ENCODE measurements at places on chromosomes 3 and 15. TPM values are rescaled to one million over a fixed set of nuclear protein-coding genes. Genes with fewer than 3 reads are reported as not detected.

NLGN1 gene
- 3.1 TPM for total RNA-seq

UBR1 gene
- 28.6 TPM for total RNA-seq

PTPRG gene
- 69.2 TPM for total RNA-seq

GDPGP1 gene
- total RNA-seq, result 8.6 TPM

GOLGA8K gene
- 1.4 TPM for total RNA-seq

SLCO2A1 gene
- 180 TPM for total RNA-seq

HRG gene
- not detected for total RNA-seq

DNA sequence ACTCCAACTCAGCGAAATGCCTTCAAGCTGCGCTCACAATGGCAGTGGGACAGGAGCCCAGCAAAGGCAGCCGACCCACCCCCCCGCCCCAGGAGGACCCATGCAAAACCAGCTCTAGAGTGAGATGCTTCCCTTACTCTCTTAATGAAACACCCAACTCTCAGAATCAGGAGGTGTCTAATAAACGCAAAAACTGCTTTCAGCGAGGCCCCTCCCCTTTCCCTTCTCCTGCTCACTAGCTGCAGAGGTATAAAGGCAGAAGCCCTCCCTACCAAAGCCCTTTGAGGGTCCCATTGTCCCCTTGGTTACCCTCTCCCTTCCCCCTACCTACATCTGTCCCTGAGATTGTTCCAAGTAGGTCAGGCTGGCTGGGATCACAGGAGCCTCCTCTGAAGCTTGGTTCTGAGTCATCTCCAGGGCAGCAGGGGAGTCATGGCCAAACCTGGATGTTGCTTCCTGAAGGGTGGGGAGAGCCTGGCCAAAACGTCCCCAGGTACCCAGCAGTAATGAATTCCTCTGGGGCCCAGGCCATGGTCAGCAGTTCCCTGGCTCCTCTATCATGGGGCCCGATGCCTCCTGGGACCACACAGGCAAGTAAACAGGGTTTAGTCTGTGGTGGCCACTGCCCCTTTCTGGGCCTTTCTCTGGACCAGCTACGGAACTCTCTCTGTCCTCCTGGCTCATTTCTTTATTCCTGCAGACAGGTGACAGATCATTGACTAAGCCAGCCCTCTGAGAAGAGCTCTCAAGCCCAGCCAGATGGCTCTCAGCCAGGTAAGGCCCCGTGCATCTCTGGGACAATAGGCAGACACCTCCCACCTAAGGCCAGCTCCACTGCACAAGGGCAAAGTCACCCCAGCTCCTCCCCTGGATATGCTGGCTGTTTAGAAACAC, 8.6 kb downstream of the KLHL25 start:
- no peak overlapping the region for H3K4me3 ChIP-seq
- peaks cover 17% of the 10 kb centered on the region for H3K4me1 ChIP-seq
- DNase-seq, result no peak
- H3K27ac ChIP-seq, result no peak overlapping the region
- no peaks in the 10 kb centered on the region for H3K27me3 ChIP-seq

- H3K36me3 ChIP-seq, result no peaks in the 10 kb centered on the region
- H3K4me3 ChIP-seq, result peak overlapping the region; percentile 46
- no peaks in the 10 kb centered on the region for H3K4me1 ChIP-seq
Observed at GRCh38 chr3:186772701-186773417, 10.5 kb upstream of the EIF4A2 start.

GRCh38 chr3:9978710-9979305, 7.8 kb downstream of the EMC3 start:
- H3K4me1 ChIP-seq, result peaks cover 22% of the 10 kb centered on the region
- no peak overlapping the region for H3K4me3 ChIP-seq
- no peak overlapping the region for H3K27ac ChIP-seq

GRCh38 chr3:100316641-100317069, 17.9 kb upstream of the NIT2 start:
- no peak overlapping the region for H3K27ac ChIP-seq
- no peak overlapping the region for H3K4me3 ChIP-seq
- H3K36me3 ChIP-seq, result no peaks in the 10 kb centered on the region
- no peaks in the 10 kb centered on the region for H3K4me1 ChIP-seq
- H3K27me3 ChIP-seq, result no peaks in the 10 kb centered on the region
- DNase-seq, result peak; percentile 32

- H3K36me3 ChIP-seq, result no peaks in the 10 kb centered on the region
- peaks cover 14% of the 10 kb centered on the region for H3K4me1 ChIP-seq
- DNase-seq, result no peak
- H3K4me3 ChIP-seq, result no peak overlapping the region
Observed at GRCh38 chr3:42191443-42191747, 74.6 kb downstream of the CCK start.

GRCh38 chr3:19641408-19641807, 292.6 kb downstream of the EFHB start:
- no peak overlapping the region for H3K27ac ChIP-seq
- H3K36me3 ChIP-seq, result no peaks in the 10 kb centered on the region
- no peaks in the 10 kb centered on the region for H3K4me1 ChIP-seq
- H3K27me3 ChIP-seq, result no peaks in the 10 kb centered on the region
- no peak overlapping the region for H3K4me3 ChIP-seq

GRCh38 chr3:53694666-53695323, 151.4 kb downstream of the CHDH start:
- DNase-seq, result no peak
- H3K27ac ChIP-seq, result no peak overlapping the region
- H3K4me3 ChIP-seq, result no peak overlapping the region
- no peaks in the 10 kb centered on the region for H3K27me3 ChIP-seq

GRCh38 chr15:68770216-68770615, 50.5 kb downstream of the ANP32A start:
- DNase-seq, result no peak
- H3K36me3 ChIP-seq, result no peaks in the 10 kb centered on the region
- no peak overlapping the region for H3K4me3 ChIP-seq
- no peaks in the 10 kb centered on the region for H3K27me3 ChIP-seq

GRCh38 chr3:69998759-69999139, 784 bp upstream of the SAMMSON start:
- no peaks in the 10 kb centered on the region for H3K36me3 ChIP-seq
- H3K27ac ChIP-seq, result no peak overlapping the region
- H3K4me1 ChIP-seq, result no peaks in the 10 kb centered on the region
- no peaks in the 10 kb centered on the region for H3K27me3 ChIP-seq
- H3K4me3 ChIP-seq, result no peak overlapping the region
- no peak for DNase-seq

- H3K4me1 ChIP-seq, result no peaks in the 10 kb centered on the region
- DNase-seq, result no peak
- H3K27me3 ChIP-seq, result no peaks in the 10 kb centered on the region
- H3K36me3 ChIP-seq, result no peaks in the 10 kb centered on the region
- no peak overlapping the region for H3K4me3 ChIP-seq
- H3K27ac ChIP-seq, result no peak overlapping the region
Observed at GRCh38 chr3:8741581-8742261, 8.1 kb downstream of the CAV3 start.

DNA sequence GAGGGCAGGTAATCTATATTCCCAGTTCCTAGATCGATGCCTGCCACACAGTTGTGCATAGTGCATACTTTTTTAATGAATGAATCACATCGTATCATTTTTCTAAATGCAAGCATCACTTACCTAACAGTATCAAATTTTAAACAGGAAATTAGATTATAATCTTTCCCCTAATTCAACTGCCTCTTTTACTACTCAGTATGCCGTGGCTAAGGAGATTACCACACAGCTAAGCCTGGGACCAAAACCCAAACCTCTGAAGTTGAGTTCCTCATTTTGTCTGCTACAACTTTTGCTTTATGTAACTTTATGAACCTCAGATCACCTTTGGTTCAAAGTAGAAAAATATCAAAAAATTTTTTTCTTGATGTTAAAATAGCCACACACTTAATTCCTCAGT, 53.2 kb upstream of the FNDC3B start:
- no peak for DNase-seq
- no peak overlapping the region for H3K27ac ChIP-seq
- H3K4me1 ChIP-seq, result peaks cover 3% of the 10 kb centered on the region
- no peaks in the 10 kb centered on the region for H3K36me3 ChIP-seq
- H3K4me3 ChIP-seq, result no peak overlapping the region

DNA sequence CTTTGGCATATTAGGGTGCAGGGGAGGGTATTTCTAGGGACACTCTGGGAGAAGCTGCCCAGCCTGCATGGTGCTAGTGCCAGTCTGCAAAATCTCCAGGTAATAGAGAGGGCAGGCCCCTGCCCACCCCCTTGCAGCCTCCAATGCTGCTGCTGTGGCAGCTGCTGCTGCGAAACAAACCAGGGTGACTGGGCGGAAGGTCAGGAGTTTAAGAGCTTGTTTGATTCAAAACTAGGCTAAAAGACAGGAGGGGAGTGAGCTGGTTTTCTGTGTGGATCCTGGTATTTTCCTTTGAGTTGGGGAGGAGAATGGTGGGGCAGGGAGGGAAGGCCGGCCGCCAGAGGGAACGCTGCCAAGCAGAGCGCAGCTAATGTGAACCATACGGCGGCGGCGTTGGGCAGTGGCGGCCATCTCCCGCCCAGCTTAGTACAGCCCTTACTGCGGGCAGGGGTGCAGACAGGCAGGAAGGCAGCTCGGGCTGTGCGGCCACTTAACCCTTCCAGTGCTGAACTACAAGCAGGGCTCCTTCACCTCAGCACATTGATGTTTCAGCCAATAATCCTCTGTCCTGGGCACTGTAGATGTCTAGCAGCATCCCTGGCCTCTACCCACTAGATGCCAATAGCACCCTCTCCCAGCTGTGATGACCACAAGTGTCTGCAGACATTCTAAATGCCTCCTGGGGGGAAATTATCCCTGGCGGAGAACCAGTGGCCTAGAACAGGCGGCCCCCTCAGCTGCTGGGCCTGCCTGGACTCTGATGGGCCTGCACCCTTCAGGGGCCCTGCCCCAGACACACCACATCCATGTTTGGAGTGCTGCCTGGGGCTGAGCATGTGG, 125.7 kb downstream of the EEFSEC start:
- no peak overlapping the region for H3K4me3 ChIP-seq
- H3K4me1 ChIP-seq, result peaks cover 15% of the 10 kb centered on the region
- H3K27ac ChIP-seq, result no peak overlapping the region
- H3K27me3 ChIP-seq, result no peaks in the 10 kb centered on the region
- H3K36me3 ChIP-seq, result peaks cover 8% of the 10 kb centered on the region

DNA sequence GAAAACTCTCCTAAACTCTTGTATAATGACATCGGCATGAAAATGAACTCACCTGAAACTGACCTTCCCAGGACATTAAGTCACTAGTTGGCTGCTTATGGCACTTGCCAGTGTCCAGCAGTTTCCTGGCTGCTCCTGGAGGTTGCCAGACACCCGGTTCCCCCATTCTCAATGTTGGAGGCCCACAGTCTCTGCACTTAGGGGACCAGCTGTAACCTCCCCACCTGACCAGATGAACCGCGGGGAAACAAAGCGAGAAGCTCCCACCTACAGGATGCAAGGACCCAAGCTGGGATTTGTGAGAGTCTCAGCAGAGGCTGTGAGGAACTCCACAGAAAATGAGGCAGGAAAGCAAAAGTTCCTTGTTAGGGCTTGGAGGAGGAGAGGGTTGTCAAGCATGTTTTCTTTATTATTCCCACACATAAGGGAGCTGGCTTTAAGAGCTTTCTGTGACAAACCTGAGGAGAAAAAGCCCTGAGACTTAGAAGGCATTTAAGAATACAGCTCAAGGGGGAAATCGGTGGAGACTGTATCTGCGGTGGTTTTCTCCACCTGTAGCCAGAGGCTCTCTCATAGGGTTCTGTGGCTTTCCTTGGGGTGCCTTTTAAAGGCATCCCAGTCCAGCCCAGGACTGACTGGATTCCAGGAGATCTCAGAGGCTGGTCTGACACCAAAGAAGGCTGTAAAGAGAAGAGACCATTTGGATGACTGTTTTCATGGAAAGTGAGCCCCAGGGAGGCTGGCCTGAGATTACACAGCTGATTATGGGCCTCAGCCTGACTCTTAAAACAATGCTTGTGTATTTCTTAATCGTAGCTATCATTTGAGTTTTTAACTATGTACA, 4.6 kb downstream of the TPM1 start:
- H3K4me3 ChIP-seq, result no peak overlapping the region
- no peaks in the 10 kb centered on the region for H3K36me3 ChIP-seq
- peaks cover 55% of the 10 kb centered on the region for H3K27me3 ChIP-seq
- H3K4me1 ChIP-seq, result peaks cover 32% of the 10 kb centered on the region
- DNase-seq, result no peak
- no peak overlapping the region for H3K27ac ChIP-seq

GRCh38 chr3:24351779-24352469, 142.7 kb downstream of the THRB start:
- no peak overlapping the region for H3K27ac ChIP-seq
- no peak overlapping the region for H3K4me3 ChIP-seq
- no peaks in the 10 kb centered on the region for H3K36me3 ChIP-seq
- DNase-seq, result peak; percentile 60
- H3K27me3 ChIP-seq, result no peaks in the 10 kb centered on the region
- no peaks in the 10 kb centered on the region for H3K4me1 ChIP-seq

GRCh38 chr3:39541917-39542329, 74.4 kb downstream of the MOBP start:
- H3K27ac ChIP-seq, result no peak overlapping the region
- DNase-seq, result no peak
- H3K4me3 ChIP-seq, result no peak overlapping the region

- H3K4me3 ChIP-seq, result no peak overlapping the region
- H3K36me3 ChIP-seq, result no peaks in the 10 kb centered on the region
- no peak overlapping the region for H3K27ac ChIP-seq
- no peaks in the 10 kb centered on the region for H3K27me3 ChIP-seq
Observed at GRCh38 chr3:111151438-111151837, 79.8 kb downstream of the NECTIN3 start.

DNA sequence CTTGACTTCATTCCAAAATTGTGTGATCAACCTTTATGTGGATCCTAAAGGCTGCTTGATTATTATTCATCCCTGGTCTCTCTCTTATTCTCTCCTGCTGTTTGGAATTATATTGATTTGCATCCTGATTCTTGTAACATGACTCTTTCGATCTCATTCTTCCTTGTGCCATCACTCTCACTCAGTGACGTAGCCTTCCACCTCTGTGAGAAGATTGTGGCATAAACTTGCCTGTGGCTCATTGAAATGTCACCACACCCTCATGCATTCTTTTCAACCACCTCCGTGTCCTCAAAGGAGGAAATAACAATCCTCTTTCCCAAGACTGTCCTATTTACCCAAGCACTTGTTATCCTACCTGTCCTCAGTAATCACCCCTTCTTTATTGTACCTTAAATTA, 41.3 kb upstream of the GCNT3 start:
- no peak overlapping the region for H3K4me3 ChIP-seq
- H3K36me3 ChIP-seq, result no peaks in the 10 kb centered on the region
- H3K4me1 ChIP-seq, result no peaks in the 10 kb centered on the region
- no peak overlapping the region for H3K27ac ChIP-seq
